ENCODE measurements at places on chromosomes 13 and 19.

DNA sequence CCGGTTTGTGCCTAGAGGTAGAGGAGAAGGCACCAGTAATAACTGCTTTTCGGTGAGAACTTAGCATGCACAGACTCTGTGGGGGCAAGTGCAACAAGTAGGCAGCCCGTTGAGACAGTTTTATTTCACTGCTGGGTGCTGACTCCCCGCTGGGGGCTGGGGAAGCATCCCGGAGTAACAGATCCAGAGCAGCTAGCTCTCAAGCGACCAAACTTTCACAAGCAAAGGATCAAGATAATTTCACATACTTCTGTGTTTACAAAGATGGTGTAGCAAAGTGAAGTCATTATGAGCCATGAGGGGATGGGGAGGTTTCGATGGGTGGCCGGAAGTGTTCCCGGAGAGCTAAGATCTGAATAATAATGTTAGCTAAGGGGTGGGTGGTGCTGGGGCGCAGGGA lies 2.8 kb downstream of the NACC1 start:
- DNase-seq, result no peak

- no peak for DNase-seq
These were observed 2.5 kb downstream of the ZNF426 start for GRCh38 chr19:9535934-9536333.

DNA sequence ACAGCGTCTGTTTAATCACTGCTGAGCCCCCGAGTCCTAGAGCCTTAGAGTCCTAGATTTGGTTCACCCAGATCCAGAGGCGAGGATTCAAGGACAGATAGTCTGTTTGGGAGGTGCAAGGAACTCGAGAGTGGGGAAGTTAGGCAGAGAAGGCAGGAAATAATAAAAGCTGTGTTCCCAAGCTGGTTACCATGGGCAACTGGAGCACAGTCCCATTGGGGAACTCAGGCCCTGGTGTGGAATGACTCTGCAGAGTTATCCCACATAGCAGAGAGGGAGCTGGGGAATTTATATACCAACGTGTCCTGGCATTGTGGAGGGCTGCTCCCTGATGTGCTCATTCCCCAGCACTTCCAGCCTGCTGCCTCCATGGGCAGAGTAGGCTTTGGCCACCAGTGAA lies 9.7 kb downstream of the IGSF23 start:
- no peak for DNase-seq

DNA sequence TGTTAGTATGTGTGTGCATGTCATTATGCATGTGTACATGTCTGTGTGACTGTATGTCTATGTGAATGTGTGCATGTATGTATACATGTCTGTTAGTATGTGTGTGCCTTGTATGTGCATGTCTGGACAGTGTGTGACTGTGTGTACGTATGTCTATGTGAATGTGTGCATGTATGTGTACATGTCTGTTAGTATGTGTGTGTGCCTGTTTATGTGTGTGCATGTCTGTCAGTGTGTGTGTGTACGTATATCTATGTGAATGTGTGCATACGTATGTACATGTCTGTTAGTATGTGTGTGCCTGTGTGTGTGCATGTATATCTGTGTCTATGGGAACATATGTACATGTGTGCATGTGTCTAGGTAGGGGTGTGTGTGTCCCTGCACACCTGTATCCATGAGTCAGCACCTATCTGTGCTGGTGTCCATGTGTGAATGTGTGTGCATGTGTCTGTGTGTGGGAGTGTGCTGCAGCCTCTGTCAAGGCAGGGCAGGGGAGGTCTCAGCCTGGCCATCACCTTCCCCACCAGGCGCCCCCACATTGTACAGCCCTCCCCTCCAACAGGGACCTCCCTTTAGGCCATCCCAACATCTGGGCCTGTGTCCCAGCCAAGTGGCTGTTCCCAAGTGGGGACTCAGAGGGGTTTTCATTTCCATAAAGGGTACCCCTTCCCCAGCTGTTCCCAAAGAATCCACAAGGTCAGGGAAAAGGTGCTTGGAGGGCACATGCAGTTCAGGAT lies 4.4 kb downstream of the GAS6 start:
- no peak for DNase-seq

- no peak for DNase-seq
These were observed 558 bp upstream of the PPAN start for GRCh38 chr19:10105509-10106099.

DNA sequence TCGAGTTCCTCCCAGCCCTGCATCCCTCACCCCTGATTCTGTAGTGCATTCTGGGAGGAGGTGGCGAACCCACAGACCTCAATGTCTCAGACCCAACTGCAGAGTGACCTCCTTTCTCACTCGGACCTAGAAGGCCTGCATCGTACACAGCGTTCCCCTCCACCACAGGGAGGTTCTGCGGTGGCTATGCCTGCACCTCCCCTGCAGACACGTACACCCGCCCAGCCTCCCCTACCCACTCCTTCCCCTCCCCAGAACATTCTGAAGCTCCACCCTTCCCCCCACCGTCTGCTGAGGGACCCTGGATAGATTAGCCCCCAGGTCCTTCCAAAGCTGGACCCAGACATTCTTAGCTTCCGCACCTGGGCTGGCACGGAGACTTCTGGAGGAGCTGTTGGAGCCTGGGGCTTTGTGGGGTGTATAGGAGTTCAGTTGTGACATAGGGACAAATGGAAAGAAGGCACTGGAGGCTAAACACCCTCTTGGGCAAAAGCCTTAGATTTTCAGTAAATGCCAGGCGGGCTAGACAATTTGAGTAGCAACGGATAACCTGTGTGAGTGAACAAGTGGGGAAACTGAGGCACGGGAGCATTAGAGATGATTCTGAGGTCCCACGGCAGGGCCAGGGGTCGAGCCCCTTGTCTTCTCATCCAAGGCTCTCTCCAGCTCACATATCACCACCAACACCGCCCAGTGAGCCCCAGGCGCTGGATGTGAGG lies 420 bp upstream of the FSD1 start:
- DNase-seq, result no peak

DNA sequence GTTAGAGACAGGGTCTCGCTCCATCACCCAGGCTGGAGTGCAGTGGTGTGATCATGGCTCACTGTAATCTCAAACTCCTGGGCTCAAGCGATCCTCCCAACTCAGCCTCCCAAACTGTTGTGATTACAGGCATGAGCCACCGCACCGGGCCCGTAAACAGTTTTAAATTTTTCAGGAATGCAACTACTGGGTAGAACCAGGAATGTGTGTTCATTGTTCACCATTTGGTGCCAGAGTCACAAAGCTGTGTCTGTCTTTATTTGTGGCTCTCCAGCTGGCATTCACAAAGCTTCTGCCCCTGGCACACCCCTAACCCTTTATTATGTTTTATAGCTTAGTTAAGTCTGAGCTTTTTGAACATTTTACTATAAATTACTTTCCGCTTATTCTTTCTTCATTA lies 19.8 kb upstream of the ACP7 start:
- DNase-seq, result no peak

DNA sequence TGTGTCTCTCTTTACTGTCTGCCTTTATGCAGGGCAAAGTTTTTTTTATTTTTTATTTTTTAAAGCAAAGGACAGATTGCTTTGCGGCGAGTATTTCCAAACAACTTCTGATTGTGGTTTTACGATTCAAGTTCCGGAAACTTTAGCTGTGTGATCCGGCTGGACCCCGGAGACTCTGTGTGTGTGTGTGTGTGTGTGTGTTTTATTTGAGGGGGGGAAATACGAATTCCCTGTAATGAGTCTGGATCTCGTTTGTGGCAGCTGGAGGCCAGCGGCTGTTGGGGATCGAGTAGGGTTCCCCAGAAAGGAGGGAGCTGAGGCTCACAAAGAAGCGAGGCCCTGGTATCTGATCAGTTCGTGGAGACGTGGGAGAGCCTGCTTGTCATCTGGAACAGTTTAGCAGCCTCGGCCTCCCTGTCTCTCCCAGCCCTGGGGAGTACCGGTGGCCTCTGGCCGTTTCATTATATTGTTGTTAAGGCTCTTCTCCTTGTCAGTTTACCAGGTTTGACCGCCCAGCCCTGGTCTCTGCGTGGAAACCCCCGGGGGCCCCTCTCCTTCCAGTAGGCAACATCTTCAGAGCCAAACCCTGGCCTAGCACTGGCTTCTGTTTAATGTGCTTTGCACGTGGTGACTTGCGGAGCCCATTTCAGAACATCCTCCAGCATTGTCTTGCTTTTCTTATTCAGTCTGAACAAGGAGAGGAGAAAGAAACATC lies 1.3 kb downstream of the FARP1 start:
- DNase-seq, result no peak

GRCh38 chr13:113537909-113538688 lies 46.5 kb upstream of the TFDP1 start:
- DNase-seq, result no peak

- DNase-seq, result no peak
These were observed 813 bp upstream of the DMPK start for GRCh38 chr19:45782820-45783785.

DNA sequence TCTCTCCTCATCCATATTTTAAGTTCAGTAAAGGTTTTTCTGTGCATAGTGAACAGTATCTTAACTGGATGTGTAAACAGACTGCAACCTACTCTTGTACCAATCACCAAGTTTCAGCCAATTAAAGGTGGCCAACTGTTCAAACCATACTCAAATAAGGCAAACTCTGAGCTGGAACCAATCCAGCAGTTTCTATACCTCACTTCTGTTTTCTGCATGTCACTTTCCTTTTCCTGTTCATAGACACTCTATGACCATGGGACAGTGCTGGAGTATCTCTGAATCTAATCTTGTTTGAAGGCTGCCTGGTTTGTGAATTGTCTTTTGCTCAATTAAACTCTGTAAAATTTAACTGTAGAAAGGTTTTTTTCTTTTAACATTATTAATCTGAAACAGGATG lies 470.3 kb upstream of the SLITRK6 start:
- no peak for DNase-seq

DNA sequence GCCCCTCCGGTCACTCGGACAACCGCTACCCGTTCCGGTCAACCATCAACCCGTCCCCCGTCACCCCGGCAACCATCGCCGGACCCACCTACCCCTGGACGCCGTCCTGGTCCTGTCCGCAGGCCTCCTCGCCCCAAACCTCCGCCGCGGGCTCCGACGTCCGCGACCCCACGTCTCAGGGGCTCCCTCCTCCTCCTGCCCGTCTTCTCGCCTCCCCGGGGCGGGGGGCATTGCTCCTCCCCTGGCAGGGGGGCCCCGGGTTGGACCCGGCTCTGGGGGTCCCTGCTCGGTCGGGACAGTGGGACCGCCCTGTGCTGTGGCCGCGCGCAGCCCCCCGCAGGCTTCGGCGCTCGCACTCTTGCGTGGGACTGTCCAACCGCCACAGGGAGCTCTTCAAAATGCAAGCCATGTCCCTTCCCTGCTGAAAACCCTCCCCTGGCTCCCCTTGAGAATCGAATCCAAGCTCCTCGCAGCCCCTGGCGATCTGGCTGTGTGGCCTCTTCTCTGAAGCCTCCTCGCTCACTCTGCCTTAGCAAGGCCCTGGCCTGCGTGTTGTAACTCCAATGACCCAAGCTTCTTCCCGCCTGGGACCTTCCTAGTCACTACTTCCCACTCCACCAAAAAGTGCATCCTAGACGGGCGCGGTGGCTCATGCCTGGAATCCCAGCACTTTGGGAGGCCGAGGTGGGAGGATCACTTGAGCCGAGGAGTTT lies 8.4 kb downstream of the EPHX3 start:
- no peak for DNase-seq

- DNase-seq, result no peak
These were observed 12.0 kb downstream of the FPR2 start for GRCh38 chr19:51772977-51773376.

GRCh38 chr13:101915331-101915730 lies 462.9 kb downstream of the ITGBL1 start:
- no peak for DNase-seq

DNA sequence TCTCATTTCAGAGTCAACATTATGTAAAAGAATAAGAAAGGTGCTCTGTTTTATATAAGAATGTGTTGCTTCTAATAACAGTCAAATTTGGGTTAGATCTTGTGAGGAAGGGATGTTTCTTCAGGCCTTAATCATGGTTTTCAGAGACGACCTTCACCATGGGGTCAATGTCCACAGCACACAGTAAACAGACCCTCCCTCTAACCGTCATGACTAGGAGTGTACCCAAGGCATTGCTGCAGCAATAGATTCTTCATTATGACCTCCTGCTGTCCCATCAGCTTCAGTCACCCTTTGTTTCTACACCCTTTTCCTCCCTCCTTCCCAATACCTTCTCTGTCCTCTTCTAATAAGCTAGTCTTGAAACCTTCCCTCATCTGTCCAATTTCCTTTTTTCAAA lies 15.7 kb downstream of the SERPINE3 start:
- DNase-seq, result no peak

DNA sequence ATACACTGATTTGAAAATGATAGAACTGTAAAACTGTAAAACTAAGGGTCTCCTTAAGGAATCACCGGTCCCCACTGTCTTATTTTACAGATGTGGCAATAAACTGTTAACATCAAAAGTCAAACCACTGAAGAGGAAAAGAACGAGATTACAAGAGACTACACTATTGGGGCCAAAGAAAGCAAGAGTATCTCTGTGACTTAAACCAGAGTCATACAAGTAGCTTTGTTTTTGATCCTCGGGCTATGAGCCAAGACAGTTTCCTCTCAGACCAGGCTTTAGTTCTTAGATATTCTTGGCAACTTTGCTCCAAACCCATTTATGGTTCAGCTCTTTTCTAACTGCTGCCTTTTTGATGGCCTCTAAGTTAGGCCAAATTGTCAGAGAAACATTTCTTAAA lies 113.8 kb downstream of the TBC1D4 start:
- no peak for DNase-seq

- DNase-seq, result no peak
These were observed 2.6 kb downstream of the UBXN6 start for GRCh38 chr19:4454747-4455718.

GRCh38 chr13:114136576-114136975 lies 4.2 kb upstream of the RASA3 start:
- DNase-seq, result no peak

- no peak for DNase-seq
These were observed 65.3 kb upstream of the KLHL1 start for GRCh38 chr13:70173598-70173959.

DNA sequence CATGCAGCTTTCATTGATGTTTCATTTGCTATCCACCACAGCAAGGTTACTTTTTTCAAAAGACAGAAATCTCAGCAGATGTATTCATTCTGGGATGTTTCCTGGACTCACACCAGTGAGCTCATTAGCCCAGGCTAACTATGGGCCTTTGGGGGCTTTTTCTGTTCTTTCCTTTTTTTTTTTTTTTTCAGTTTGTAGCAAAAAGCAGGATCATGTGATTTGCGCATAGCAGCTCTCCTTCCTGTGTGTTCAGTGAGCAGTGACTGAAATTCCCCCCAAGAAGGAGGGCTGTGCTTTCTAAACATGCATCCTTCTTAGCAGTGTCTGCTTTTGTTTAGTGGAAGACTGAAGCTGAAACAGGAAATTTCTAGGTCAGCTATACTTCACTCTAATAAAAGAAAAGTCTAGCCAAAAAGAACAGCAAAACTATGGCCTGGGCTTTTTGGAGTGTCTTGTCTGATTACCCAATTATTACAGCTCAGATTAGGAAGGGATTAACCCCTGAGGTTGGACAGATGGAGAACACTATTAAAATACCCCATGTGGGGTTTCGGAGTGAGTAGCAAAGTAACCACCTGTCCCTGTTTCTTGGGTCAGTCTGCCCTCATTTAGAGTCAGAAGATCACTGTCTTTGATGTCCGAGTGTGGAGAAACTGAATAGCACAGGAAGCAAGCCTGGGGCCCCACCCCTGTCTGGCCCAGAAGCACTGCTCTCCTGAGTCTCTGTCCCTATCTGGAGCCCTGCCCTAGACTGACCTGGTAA lies 8.9 kb upstream of the AMER2 start:
- no peak for DNase-seq

GRCh38 chr19:18586306-18586705 lies 2.3 kb upstream of the REX1BD start:
- no peak for DNase-seq

GRCh38 chr19:956766-957440 lies 27.2 kb upstream of the WDR18 start:
- DNase-seq, result no peak
